Peyer's patch (tissue), 4 donors: ENCODE measurements at places on chromosomes 11 and 22. TPM values are rescaled to one million over a fixed set of nuclear protein-coding genes. Genes with fewer than 3 reads are reported as not detected.
A peak's percentile ranks its signal among the peaks of the same experiment; 100 is the strongest.

GRCh38 chr22:22754268-22754657 is 109.8 kb downstream of the GGTLC2 start:
- no peak for DNase-seq

DNA sequence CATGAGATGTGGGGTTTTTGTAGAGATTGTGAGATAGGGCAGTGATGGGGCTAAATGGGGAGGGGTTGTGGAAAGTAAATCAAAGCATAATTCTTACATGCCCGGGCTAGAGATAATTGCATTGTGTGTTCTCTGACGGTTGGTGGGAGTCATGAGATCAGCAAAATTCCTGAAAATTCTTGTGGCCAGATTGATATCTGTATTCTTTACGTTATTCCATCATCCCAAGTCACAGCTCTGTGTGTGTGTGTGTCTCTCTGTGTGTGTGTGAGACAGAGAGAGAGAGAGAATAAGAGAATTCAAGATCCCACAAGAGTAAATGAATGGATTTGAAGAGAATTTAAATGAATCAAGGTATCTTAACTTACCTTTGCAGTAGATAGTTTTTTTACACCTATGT is 138.6 kb upstream of the ARHGAP20 start:
- no peak for DNase-seq

GRCh38 chr11:33692013-33692504 is 8.6 kb downstream of the C11orf91 start:
- peak; percentile 63 for DNase-seq

GRCh38 chr11:67439321-67440228 is 2.1 kb upstream of the PTPRCAP start:
- peak; percentile 72 for DNase-seq

- no peak for DNase-seq
These were observed 321.0 kb upstream of the PDGFD start for GRCh38 chr11:104484804-104485554.

GRCh38 chr11:24688981-24689380 is 192.1 kb downstream of the LUZP2 start:
- no peak for DNase-seq

- DNase-seq = no peak
These were observed 28.1 kb downstream of the ME3 start for GRCh38 chr11:86644291-86644690.

DNA sequence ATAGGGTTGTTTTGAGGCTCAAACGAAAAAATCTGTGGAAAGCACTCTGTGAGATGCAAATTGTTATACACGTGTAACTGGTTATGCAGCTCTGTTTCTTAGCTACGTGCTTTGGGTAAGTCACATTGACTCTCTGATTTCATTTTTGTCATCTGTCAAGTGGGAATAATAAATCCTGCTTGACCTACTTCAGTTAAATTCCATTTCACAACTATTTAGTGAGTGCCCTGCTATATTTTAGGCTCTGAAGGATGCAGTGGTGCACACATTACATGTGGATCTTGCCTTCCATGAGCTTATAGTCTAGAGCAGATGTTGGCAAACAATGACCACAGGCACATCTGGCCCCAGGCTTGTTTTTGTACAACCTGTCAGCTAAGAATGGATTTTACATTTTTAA is 133.6 kb upstream of the PLET1 start:
- DNase-seq = no peak

- no peak for DNase-seq
These were observed 58.5 kb downstream of the NCAM1 start for GRCh38 chr11:113019711-113020110.

The APOL5 gene
- not detected for total RNA-seq

The GUCY1A2 gene
- 0.67 TPM for total RNA-seq

The NRGN gene
- total RNA-seq = not detected

The APOC3 gene
- 276 TPM for total RNA-seq
